Hypothalamus (tissue), 51 donors: ENCODE measurements at places on chromosomes 1 and 21.

DNA sequence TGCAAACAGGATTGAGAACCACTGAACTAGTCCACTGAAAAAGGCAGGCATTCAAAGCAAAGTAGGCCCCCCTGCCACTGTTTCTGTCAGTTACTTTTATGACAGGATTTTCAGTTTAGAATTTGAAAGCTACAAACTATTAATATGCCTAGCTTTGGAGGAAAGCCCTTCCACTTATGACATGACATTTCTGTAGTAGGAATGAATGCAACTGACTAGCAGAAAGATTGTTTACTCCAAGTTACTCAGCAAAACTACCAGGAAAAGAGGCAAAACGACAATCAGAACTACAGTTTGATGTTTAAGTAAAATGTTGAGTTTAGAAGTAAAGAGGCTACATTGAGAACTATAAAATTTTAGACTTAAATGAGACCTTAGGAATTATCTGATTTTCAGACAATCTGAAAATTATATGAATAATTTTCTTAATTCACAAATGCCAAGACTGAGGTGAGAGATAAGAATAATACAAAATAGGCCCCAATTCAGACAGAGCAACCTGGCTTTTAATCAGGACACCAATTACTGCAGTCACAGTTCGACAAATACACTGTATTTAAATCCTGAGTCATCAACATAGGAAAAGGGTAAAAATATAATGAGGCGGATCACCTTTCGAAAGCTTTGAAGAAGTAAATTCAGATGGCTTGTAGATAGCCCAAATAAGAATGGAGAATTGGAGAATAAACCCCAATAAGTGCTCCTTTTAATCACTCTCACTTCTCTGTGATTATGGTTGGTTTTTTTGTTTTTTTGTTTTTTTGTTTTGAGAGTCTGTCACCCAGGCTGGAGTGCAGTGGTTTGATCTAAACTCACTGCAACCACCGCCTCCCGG, 2.2 kb downstream of the PRKAB2 start:
- no peak for DNase-seq

DNA sequence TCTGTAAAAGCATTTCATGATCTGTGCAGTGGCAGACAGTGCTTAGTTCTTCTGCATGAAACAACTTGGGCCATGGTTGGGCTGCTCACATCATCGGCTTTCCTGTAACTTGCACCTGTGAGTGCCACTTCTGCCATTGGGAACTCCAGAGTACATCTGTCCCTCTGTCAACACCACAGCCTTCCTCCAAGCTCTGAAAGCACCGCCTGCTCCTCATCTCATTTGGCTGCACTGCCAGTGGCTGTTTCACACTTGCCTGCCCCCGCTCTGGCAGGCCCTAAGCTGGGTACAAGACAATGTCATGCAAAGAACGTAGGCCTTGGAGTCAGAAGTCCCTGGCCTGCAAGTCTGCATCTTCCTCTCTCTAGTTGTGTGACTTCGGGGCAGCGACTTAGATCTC, 46.4 kb downstream of the DDX20 start:
- no peak for DNase-seq

DNA sequence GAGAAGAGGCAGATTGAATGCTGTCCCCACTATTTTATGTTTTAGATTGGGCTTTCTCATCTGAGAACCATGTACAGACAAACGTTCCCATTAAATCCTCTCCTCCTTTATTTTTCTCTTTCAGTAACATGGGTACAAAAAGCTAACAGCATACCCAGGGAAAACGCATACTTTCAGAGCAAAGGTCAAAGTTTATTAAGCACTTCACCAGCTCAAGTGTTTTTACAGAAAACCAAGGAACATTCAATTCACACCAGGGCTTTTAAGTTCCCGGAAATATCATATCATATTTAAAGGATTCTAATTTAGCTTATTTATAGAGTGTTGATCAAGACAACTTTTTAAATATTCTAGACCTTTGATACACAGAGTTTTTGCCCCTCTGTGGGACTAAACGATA, 271.5 kb upstream of the C1orf87 start:
- no peak for DNase-seq

- no peak for DNase-seq
These were observed 748 bp downstream of the PPP1R15B start for GRCh38 chr1:204410688-204411450.

GRCh38 chr21:44967082-44968047, 27.5 kb downstream of the SLX9 start:
- DNase-seq = no peak

DNA sequence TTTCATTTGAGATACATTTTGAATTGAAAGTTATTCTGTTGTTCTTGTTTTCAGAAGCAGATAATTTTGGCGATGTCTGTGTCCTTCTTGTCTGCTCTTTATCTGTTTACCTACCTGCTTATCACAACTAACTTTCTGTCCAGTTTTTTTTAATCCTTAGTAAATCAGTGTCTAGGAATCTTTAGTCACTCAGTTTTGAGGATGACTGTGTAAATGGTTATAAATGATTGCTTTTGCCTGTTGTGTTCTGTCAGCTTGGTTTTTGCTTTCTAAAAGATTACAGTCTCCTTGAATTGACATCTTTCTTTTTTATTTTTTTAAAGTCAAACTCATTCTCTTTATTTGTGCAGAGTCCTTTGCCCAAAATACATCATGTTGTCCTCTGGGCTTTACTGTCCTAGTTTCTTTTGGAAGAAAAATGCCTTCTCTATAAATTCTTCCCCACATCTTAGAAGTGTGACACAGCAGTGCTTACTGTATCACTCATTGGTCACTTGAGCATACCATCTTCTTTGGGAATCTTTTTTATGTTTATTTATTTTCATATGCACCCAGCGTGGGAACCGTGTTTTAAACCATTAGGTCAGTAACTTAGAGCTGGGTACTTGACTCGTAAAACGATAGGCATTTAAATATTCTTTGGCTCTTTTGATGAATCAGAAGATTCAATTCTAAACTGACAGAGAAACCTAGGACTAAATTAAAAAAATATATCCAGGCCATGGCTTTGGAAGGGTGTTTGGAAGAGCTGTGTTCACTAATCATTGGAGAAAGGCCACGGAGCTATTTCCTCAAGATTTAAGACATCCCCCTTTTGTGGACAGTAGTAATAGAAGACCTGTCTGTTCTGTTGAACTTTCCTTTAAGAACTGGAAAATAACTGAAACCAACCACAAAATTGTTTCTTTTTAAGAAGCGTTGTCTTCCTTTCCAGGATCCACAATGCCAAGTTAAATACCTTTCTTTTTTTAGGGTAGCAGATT, 20.9 kb downstream of the LAMC1 start:
- DNase-seq = no peak

DNA sequence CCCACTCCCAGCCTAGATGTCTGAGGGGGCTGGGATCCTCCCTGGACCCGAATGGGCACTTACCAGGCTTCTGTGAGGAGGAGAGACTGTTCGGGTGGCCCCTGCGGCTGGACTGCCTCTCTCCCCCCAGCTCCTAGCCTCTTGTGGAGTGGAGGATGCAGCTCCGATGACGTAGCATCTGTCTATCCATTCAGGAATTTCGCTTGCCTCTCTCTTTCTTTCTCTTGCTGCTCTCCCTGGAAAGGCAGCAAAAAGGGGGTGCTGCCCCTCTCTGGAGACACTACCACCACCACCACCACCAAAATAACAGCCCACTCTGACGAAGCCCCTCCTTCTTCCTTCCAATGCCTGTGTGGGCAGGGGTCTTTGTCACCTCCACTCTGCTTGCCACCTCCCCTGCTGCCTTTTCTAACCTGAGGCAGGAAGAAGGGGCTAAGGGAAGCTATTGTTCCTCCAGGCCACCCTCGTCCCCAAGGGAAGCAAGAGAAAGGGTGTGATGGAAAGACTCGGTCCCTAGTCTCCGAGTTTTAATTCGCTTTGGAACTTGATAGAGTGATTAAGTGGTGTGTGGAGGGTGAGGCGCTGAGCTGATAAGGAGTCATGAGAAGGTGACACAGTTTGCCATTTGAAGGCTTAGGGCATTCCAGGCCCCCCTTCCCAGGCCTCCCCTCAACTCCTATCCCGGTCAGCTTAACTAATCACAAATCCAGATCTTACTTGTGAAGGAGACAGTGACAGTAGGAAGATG, 60.5 kb downstream of the RHBG start:
- DNase-seq = peak; percentile 20
